Renal cortical epithelial cell (primary cell): ENCODE measurements at places on chromosomes 3 and 15. TPM values are rescaled to one million over a fixed set of nuclear protein-coding genes. Genes with fewer than 3 reads are reported as not detected.

DNA sequence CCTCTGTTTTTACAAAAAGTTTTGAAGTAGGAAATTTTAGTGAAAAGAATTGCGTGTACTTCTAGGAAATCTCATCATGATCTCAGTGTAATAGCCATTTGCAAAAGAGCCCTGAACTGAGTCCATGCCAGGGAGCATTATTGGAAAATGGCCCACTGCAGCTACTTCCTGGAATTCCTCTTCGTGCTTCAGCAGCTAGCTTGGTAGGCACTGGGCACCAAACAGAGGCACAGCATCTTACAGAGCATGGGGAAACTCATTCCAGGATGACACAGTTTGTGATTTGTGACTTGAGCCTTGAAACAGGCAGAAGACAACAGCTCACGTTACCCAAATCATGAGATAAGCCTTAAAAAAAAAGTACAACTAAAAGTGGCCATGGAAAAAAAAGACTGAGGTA lies 179.1 kb downstream of the WDR72 start:
- peak; percentile 79 for DNase-seq

- no peak for DNase-seq
Measured at GRCh38 chr3:11665331-11665730, 21.6 kb upstream of the VGLL4 start.

DNA sequence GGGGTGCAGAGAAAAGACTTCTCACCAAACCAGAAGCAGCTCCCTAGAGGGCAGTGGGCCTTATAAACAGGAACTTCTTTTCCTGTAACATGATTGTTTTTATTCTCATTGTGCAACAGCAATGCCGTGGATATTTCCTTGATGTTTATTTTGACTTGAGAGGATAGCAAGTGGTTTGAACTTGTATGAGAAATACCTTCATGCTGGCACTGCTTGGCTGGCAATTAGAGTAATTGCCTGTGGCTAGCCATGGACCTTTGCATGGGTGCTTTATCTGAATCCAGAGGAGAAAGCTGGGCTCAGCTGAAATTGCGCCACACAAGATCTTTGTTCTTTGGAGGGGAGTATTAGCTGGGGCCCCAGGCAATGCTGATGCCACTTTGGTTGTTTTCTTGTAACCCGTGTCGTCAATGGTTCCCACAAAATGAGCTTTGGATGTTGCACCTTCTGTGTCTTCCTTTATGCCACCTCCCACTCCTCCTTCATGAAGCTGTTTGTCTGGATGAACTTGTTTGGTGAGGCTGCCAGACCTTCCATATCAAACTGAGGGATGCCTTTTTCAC lies 37.9 kb downstream of the CMTM8 start:
- peak; percentile 93 for DNase-seq

Gene TGM4
- total RNA-seq: 0.30 and 0.35 TPM in 2 replicates

Gene SKOR1
- 0.10 TPM in 1 of 2 replicates, not detected in the other for total RNA-seq
